Nephron progenitor cell (in vitro differentiated cells): ENCODE measurements at places on chromosomes 3 and 15.

DNA sequence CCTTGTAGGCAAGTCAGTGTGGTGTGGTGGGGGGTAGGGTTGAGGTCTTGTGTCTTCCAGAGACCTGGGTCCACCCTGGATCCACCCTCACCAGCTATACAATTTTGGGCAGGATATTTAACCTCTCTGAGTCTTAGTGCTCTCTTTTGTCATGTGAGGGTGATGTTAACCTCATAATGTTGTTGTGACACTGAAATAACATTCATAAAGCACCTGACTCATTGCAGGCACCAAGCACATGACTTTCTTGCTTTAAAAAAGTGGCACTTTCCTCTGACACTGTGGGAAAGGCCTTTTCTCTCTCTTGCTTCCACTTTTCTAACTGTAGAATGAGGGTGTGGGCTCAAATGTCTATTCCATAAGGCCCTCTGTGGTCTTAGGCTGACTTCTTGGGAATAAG is 75.5 kb downstream of the SCN10A start:
- DNase-seq, result no peak

GRCh38 chr3:182183716-182184430 is 472.1 kb downstream of the SOX2 start:
- DNase-seq, result no peak

- no peak for DNase-seq
These were observed 82.5 kb downstream of the SPRED1 start for GRCh38 chr15:38335116-38335515.

DNA sequence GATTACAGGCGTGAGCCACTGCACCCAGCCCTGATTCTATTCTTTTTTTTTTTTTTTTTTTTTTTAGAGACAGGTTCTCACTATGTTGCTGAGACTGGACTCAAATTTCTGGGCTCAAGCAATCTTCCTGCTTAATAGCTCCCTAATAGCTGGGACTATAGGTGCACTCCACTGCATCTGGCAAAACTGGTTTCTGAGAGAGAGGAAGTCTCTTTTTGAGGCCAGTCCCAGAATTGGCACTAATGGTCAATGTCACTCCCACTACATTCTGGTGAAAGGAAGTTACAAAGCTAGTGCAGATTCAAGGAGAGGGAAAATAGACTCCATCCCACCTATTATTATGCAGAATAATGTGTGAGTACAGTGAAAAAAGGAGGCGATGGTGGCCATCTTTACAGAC is 5.8 kb upstream of the TGFBR2 start:
- no peak for DNase-seq

- DNase-seq, result no peak
These were observed at the start of gene FBXO40 for GRCh38 chr3:121592856-121593702. FBXO40 (plus strand) TSS chr3:121593379; CDS start chr3:121620576, 27,197 bp downstream.

GRCh38 chr15:48785195-48785594 is 25.7 kb downstream of the CEP152 start:
- DNase-seq, result no peak

GRCh38 chr3:10367506-10367905 is 46.6 kb upstream of the SEC13 start:
- no peak for DNase-seq

DNA sequence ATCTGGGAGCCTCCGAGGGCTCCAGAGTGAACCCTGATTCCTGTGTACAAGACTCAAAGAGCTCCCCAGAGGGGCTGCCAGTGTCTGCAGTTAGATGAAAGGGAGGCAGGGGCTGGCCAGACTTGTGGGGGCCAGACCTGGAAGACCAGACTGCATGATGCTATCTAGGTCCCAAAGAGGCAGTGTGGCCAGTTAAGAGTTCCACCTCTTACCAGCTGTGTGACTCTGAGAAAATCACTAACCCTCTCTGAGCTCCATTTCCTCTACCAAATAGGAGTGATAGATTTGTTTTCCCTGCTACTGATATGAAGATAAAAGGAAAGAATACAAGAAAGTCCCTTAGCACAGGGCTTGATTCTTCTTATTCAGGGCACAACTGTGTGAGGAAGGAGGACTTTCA is 29.0 kb downstream of the ACSBG1 start:
- no peak for DNase-seq

GRCh38 chr3:11276901-11277300 is 4.7 kb downstream of the ATG7 start:
- no peak for DNase-seq

DNA sequence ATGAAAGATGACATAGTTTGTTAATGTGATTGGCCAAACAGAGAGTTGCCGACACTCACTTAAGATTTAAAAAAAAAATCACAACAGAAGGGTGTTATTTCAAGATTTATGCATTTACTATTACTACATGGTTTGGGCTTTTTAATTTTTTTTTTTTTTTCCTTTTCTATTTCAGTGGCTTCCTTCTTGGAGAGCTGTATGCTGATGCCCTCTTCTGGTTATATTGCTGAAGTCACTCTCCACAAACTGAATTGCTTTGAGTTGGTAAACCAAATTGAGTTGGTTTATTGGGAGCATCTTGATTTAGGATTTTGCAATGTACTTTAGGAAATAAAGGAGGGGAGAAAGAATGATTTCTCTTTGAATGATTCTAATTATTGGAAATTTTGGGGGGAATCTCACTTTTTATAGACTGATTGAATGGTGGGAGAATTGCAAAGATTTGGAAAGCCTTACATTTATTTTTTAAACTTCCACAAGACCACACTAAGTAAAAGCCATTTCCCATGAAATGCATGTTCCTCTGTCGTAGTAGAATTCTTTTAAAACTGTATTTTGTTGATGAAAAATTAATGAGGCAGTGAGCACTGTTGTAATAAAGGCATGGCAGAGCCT is 186.6 kb upstream of the FEZF2 start:
- DNase-seq, result no peak

- no peak for DNase-seq
These were observed 169.2 kb upstream of the SLC2A2 start for GRCh38 chr3:171195686-171196085.

DNA sequence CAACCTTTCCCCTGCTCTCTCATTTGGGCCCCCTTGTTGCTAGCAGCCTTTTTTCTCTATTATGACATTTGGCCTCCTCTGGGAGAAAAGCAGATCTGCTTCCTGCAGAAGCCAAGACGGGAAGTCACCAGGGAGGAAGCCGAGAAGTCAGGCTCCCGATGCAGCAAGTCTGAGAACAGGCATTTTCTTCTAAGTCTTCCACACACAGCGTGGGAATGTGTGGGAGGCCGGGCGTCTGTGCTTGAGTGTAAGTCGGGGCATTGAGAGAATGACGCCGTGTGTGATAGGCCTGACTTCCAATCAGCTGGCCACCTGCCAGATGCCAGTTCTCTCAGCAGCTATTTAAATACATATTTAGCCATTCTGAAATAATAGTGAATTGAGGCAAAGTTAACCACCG is 75.8 kb upstream of the FAM98B start:
- no peak for DNase-seq

DNA sequence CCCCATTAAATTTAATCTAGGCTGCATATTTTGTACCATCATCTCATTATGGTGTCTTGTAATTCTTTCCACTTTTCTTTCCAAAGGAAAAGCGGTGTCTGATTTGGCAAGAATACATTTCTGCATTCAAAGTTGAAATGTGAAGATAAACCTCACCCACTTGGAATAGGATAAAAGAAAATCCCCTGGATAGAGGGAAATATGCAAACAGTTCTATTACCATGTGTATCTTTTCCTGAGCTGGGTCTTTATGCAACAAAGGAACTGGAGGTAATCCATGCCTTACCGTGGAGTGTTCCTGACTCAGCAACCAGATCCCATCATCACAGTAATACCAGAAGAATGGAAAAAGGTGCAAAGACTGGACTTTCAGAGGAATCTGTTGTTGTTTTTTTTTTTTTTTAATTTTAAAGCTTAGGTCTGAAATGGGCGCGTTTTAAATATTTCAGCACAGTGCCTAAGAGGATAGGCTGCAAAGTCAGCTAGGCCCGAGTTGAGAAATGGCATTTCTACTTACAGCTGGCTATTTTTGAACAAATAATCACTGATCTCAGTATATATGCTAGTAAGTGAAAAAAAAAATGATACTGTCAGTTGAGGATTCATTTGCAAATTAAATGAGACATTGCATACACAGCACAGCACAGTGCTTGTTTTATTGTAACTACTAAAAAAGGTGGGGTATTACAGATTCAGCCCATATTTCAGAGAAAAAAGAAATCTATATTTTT is 55.5 kb upstream of the ADAMTS9 start:
- DNase-seq, result no peak

DNA sequence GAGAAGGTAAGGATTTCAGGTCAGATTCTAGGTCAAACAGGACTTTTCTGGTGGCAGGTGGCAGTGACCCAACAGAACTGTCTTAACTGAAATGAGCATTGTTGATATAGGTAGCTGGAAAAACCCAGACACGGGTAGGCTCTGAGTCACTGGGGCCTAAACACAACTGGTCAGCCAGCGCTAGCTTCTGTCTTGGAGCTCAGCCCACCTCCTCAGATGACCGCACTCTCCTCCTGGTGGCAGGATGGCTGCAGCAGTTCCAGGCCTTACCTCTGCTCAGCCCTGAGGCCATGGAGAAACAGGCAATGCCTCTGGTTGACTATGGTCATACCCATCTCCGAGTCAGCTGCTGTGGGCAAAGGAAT is 61.1 kb upstream of the GATA2 start:
- DNase-seq, result no peak

- no peak for DNase-seq
These were observed 319.9 kb upstream of the GBE1 start for GRCh38 chr3:82081351-82081750.

DNA sequence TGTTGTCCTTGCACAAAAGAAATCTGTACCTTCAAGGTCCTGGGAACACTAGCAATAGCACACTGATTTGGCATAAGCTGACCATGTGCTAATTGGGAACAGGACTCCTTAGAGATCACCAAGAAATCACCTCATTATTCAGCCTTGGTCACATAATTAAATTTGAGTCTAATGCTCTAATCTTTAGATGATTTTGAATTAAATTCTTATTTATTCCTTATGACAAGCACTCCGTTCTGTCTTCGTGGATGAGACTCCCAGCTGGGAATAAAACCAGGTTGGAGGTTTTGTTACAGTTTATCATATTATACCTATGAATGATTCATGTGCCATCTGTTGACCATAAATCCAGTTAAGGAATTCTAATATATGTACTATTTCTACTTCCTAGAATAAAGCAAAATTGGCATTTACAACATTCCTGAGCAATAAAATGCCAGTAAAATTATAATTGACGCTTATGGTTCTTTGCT is 162.2 kb downstream of the MYRIP start:
- no peak for DNase-seq

- DNase-seq, result no peak
These were observed 8.4 kb downstream of the CERS3 start for GRCh38 chr15:100520132-100520921.

DNA sequence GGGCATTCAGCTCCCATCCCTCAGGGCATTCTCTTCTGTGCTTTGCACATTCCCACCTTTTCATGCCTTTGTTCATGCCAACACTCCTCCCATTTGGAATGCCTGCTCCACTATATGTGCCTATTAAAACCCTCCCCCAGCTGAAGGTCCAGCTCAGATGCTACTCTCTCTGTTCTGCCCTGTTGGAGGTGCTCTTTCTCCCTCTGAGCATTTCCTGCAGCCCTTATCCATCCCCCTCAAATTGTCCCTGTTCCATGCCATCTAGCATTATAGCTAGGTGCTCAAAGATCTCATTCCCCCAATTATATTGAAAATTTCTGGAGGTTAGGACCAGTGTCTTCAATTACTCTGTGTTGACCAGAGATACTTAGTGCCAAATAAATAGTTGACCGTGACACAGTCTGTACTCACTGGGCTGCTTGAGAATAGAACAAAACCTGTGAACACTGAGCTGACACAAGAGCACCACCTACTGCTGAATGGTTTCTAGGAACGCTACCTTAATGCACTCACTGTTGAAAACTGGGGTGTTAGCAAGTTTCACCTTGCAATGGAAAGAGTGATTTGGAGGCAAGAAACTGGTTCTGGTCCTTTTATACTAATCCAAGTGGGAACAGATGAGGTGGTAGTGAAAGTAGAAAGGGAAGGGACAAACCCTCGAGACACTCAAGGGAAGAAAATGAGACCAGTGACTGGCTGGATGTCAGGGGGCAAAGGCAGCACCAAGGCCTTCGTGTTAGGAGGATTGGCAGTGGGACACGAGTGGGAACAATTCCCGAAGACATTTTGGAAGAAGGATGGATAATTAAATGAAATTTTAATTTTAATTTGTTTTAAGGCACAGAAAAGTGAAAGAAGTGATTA is 289.8 kb upstream of the ROPN1 start:
- no peak for DNase-seq

DNA sequence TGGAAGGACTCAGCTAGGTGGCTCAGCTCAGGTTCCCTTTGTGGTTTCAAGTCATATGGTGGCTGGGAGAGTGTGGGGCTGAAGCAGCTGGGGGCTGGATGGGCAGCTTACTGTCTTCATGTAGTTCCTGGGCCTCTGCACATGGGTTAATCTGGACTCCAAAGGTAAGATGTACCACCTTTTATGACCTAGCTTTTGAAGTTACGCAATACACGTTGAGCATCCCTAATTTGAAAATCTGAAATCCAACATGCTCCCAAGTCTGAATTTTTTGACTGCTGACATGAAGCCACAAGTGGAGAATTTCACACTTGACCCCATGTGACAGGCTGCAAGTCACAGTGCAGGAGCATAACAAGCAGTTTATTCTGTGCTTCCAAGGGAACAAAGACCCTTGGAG is 173.7 kb downstream of the KBTBD8 start:
- DNase-seq, result no peak

GRCh38 chr15:74468341-74469032 is 7.5 kb upstream of the UBL7 start:
- no peak for DNase-seq

DNA sequence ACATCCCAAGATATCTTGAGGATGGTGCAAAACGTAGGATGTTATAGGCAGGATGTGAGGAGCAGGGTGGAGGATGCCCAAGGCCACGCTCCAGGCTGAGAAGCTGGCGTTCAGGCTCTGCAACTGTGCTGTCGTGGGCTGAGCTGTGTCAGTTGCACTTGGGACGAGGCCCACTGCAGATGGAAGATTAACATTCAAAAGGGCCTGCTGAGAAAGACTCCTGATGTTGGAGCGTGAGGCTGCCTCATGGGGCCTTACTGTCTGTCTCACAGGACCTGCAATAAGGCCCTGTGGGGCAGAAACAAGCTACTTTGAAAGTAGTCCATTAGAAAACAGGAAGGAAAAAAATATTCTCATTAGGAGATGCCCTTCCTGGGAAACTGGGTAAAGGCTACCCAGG is 60.6 kb upstream of the SEC61A1 start:
- DNase-seq, result no peak

DNA sequence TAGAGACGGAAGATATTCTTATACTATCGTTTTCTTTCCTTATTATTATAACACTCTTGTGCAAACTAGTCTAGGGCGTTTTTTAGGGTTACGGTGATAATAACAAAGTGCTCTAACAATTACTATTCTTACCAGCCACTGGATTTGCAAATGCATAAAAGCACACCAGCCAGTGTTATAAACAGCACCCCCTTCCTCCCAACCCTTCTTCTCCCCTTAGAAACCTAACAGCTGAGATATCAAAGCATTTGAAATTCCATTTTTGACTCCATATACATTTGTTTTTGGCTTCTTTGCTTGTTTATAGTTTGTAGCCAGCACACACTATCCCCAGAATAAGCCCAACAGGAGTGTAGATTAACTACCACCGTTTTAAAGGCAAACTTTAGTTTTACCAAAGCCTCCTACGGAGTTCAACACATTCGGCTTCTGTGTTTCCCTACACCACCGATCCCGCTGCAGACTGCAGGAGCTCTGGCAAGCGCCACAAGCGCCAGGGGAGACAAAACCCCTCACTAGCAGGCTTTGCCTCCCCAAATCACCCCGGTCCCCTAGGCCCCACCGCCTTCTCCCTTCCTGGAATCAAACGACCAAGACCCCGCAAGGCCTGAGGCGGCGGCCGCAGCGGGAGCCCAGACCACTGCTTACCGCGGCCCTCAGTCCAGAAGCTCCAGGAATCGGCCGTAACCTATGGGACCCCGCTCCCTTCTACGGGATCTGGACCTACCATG is 461 bp downstream of the COPB2 start:
- no peak for DNase-seq
